Stimulated activated CD4-positive, alpha-beta T cell treated with anti-CD3 and anti-CD28 coated beads, Interleukin-2, amount 100 ng/mL, for 24 hours (primary cell): ENCODE measurements at places on chromosomes 4 and X.

GRCh38 chr4:184448141-184448540 lies 26.2 kb downstream of the IRF2 start:
- no peak for DNase-seq

- no peak for DNase-seq
Observed at GRCh38 chr4:157791236-157791635, 381.6 kb downstream of the GASK1B start.

DNA sequence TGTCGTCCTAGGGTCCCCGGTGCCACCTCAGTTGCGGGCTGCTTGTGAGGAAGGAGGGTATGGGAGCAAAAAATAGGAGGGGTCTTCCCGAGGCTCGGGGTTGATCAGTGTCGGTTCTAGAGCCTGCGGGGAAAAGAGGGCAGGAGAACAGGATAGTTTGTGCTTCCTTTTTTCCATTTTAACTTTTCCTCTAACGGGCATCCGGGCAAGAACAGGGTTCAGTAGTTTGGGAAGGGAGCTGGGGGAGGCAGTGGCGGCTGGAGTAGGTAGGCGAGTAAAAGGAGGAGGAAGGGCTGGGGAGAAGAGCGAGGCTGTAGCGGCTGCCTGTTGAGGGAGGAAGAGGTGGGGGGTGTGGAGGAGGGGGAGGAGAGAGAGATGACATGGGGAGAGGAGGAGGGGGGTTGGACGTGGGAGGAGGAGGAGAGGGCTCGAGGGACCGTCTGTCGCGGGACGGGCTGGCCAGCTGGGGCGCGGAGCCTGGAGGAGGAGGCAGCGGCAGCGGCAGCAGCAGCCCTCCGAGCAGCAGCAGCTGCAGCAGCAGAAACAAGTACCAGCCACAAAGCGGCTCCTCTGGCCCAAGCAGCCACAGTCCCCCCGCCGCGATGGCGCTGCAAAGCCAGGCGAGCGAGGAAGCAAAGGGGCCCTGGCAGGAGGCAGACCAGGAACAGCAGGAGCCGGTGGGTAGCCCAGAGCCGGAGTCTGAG lies at the start of gene SLC16A2:
SLC16A2 (plus strand) TSS at position 458 of the 704 bp plus-strand sequence; CDS start at position 603, 145 bp downstream.
- DNase-seq: peak; percentile 36

DNA sequence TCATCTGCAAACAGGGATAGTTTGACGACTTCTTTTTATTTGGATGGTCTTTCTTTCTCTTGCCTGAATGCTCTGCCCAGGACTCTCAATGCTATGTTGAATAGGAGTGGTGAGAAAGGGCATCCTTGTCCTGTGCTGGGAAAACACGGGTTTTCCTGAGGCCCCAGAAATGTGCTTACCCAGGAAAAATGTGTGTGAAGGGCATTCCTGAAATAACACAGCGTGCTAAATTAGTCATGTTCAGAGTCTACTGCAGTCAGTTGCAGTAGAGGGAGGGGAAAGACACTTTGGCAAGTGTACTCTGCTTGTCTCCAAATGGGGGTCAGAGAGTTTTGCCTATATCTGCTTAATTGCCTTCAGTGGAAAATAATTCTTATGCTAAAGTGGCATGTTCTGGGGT lies 153.9 kb downstream of the CCNG2 start:
- DNase-seq: no peak

- no peak for DNase-seq
Observed at GRCh38 chrX:151815398-151815797, 80.9 kb downstream of the CNGA2 start.

GRCh38 chr4:158778156-158778711 lies 9.4 kb downstream of the FNIP2 start:
- no peak for DNase-seq

GRCh38 chr4:54581807-54582206 lies 76.0 kb upstream of the KIT start:
- DNase-seq: no peak

GRCh38 chrX:51802917-51803688 lies 59.9 kb downstream of the GSPT2 start:
- peak; percentile 54 for DNase-seq

DNA sequence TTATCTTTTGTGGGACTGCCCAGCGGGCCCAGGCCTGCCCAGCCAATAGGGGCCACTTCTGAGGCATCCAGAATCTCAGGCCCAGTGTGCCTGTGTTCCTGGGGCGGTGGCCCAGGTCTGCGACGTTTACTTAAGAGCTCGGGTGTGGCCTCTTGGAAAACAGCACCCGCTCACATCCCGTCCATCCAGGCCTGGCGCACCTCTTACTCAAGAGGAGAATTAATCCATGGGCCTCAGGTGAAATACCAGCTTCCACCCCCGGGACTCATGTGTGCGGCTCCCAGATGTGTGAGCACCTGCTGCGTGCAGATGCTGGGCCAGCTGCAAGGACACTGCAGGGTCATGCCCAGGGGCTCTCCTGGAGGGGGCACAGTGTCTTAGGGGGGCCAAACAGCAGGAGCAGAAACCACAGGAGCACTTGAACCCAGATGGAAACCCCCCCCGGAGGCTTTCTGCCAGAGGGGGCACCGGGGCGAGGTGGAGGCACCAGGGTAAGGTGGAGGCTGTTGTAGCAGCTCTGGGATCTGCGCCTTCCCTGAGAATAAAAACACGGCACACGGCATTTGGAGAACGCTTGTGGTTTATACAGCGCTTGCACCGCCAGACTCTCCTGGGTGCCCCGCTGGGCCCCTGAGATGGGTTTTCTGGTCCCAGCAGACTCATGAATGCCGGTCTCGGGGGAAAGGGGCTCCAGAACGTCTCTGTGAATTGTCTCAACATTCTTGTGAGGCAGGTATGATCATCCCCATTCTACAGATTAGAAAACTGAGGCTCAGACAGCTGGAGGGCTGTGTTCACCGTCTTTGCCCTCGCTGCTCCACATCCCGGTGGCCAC lies 2.8 kb downstream of the PSAPL1 start:
- DNase-seq: no peak

GRCh38 chr4:153089742-153090141 lies 114.5 kb upstream of the TRIM2 start:
- DNase-seq: no peak

GRCh38 chrX:46310815-46311497 lies 234.3 kb downstream of the ZNF674 start:
- DNase-seq: no peak

DNA sequence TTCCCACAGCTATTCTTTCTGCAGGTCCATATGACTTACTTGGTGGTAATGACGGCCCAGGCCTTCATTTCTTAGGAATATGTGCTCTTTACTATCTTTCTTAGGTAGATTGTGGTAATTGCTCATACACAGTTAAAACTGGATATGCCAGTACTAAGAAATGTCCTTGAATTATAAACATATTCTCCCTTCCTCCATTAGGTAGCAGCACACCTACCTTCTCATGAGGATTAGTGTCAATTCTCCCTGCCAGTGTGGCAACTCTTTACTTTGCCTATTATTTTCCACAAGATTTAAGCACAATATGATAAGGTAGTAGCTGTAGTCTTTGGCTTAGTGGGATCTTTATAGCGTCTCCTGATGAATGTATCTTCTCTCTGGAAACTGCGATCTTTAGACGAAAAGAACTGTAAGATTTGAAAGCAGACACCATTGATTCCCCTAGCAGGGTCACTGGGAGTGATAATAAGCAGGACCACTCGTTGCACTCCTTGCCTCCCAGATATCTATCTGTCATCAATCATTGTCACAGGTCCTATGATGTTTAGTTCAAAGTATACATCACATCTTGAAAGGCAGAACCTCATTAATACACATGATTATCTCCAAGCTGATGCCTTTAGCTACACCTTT lies 1240.7 kb downstream of the C4orf33 start:
- no peak for DNase-seq

GRCh38 chr4:152687974-152688599 lies 8.3 kb upstream of the TMEM154 start:
- no peak for DNase-seq

DNA sequence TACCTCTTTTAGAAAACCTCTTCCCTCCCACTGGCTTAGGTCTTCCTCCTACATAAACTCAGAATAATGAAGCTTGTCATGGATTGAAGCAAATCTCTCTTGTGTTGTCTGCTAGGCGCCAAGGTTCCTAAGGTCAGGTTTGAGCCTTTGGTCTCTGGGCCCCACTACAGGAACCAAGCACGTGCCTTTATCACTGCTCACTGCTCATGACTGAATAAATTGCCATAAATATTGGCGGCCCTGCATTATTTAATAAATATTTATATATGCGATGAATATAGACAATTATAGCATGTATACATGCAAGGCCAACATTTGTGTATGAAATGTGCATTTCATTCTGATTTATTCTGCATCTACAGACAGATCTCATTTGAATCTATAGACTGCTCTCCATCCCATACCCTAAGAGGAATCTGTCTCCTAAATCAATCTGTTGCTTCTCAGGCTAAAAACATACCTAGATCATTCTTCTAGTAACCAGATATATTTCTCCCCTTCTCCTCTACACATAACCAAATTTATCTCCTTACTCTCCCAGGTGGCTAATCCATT lies 1717.6 kb upstream of the TENM3 start:
- DNase-seq: no peak

DNA sequence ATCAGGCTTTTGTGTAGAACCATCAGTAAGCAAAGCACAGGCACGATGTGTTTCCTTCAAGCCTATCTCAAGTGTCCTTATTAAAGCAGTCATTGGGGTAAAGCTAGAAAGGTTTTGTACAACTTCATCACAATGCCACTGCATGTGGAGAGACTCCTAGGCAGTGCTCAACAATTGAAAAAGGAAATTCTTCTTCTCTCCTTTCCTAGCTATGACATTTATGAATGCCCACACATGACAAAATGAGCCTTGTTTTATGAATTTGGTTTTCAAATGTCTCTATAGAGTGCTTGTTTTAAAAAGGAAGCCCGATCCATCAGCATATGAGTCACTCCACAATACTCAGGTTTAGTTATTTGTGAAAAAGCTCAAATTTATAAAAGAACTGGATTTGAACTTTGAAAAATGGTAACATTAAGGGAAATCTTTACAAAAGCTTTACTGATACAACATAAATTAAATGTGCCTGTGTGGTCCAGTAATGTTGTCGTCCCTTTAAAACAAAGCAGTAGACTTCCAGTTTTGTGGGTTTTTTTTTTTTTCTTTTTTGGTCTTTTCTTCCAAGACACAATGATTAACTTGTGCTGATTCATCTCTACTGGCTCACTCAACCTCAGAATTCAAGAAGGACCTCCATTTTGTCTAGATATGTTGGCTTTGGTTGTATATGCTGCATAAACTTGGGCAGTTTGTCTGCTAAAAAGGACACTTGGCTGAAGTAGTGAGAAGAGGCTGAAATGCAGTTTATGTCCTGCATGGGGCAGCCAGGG lies 273.8 kb downstream of the GASK1B start:
- no peak for DNase-seq

GRCh38 chrX:13008189-13008533 lies 33.3 kb downstream of the TMSB4X start:
- DNase-seq: no peak

- no peak for DNase-seq
Observed at GRCh38 chr4:178205826-178206225, 763.6 kb upstream of the AGA start.

GRCh38 chr4:79917246-79917645 lies 155.8 kb downstream of the ANTXR2 start:
- DNase-seq: peak; percentile 56

GRCh38 chr4:36189511-36190226 lies 54.6 kb downstream of the ARAP2 start:
- DNase-seq: no peak

DNA sequence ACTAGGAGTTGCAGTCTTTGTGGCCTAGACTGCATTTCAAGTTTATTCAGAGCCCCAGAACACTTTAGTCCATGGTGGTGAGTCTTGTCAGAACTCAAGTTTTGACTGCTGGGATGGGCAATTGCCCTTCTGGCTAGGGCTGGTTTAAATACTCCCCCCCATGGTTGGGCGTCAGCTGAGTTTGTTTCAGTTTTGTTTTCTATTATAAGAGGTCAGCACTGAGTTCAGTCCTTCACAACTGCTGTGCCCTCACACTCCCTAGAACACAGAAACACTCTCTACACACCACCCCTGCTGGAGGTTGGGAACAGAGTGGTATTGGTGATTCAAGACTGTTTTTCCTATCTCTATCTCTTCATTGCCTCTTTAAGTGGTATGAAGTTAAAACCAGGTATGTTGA lies 217.0 kb downstream of the GUCY2F start:
- DNase-seq: no peak

- no peak for DNase-seq
Observed at GRCh38 chr4:166301266-166301665, 428.2 kb downstream of the TLL1 start.

GRCh38 chrX:44156726-44157125 lies 183.5 kb upstream of the NDP start:
- DNase-seq: no peak

DNA sequence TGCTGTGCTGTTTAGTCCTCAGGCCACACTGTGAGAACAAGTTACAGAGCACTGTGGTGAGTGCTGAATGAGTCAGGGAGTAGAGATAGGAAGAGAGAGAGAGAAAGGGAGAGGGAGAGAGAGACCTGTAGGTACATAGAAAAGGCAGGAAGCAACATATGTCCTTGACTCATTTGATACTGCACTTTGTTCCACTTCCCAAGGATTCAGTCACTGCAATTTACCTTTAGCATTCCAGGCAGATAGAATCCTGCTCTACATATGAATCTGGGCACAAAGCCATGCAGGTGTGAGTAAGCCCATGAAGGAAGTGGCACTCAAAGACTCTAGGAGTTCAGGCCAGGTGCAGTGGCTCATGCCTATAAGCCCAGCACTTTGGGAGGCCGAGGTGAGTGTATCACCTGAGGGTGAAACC lies 1.0 kb upstream of the DAPP1 start:
- DNase-seq: no peak

DNA sequence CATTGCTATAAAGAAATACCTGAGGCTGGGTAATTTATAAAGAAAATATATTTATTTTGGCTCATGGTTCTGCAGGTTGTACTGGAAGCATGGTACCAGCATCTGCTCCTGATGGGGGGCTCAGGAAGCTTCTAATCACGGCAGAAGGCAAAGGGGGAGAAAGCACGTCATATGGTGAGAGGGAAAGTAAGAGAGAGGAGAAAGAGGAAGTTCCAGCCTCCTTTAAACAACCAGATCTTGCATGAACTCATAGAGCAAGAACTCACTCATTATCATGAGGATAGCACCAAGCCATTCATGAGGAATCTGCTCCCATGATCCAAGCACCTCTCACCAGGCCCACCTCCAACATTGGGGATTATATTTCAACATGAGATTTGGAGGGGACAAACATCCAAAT lies 125.0 kb upstream of the GRPR start:
- DNase-seq: no peak

DNA sequence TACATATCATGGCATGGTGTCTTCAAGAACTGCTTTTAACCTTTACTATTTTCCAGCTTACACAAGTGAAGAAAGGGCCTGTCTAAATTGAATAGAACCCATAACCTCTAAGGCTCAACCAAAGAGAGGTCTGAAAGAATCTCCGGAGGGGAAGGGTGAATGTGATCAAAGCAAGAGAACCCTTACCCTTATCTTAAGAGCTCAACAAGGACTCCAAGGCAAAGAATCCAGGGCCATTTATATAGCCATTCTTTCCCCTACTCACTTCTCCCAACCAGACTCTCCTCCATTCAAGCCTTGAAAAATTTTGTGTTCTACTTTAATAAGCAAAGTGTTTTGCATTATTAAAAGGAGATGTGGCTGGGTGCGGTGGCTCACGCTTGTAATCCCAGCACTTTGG lies 118.7 kb downstream of the SH3RF1 start:
- DNase-seq: no peak
